Muscle of arm (tissue), 14 donors: ENCODE measurements at places on chromosomes 1 and 21.

DNA sequence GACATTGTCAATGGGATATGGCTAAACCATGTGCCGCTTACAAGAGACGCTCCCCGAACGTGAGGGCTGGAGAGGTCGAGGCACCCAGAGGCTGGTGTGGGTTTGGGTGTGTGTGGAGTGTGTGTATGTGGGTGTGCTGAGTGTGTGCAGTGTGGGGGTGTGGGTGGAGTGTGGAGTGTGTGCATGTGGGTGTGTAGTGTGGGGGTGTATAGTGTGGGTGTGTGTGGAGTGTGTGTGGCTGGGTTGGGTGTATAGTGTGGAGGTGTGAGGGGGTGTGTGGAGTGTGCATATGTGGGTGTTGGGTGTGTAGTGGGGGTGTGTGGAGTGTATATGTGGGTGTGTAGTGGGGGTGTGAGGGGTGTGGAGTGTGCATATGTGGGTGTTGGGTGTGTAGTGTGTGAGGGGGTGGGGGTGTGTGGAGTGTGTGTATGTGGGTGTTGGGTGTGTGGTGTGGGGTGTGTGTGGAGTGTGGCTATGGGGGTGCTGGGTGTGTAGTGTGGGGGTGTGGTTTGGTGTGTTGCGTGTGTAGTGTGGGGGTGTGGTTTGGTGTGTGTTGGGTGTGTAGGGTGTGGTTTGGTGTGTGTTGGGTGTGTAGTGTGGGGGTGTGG is 42.2 kb downstream of the SLC19A1 start:
- DNase-seq: no peak

- DNase-seq: no peak
Measured at GRCh38 chr1:8389958-8390535, 72.1 kb downstream of the SLC45A1 start.

GRCh38 chr1:78224861-78225552 is 179.2 kb downstream of the GIPC2 start:
- no peak for DNase-seq

GRCh38 chr1:94160811-94161210 is 39.9 kb upstream of the ABCA4 start:
- peak; percentile 9 for DNase-seq

DNA sequence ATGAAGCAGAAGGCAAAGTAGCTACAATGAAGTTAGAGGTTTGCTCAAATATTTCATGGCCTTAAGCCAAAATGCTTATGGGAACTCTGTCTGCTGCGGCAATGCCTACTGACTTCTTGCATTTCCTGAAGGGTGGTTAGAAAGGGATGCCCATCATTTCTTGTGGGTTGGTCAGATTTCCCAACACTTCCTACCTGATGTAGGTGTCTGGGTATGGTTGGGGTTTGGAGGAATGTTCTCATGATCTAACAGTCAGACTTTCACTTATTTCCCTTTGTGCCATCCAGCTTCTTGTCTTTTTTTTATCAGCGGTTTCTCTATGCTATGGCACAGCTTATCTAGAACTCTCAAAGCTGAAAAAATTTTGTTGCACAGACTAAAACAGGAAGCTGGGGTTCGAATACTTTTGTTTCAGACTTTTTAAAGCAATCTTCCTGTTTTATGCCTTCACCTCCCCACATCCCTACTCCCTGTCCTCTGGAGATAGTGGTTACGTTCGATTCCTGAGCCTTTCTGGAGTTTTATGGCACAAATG is 307.7 kb downstream of the USP25 start:
- no peak for DNase-seq

DNA sequence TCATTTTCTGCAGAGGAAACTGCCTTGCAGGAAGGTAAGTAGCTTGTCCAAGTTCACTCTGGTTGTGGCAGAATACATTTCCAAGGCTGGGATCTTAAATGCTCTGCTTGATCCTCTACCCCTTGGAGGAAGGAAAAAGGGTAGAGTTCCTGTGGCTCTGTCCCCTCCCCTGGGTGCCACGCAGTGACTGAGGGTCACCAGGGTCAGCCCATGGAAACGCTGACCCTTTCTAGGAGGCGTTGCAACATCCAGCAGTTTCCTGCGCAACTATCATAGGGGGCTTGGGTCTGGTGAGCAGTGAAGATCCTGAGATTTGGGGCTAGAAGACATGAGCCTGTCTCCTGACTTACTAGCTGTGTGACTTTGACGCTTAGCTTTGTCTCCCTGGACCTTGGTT is 29.4 kb upstream of the EPS8L3 start:
- no peak for DNase-seq

- DNase-seq: no peak
Measured at GRCh38 chr21:34670962-34671348, 2.2 kb downstream of the CLIC6 start.

- DNase-seq: no peak
Measured at GRCh38 chr1:166740668-166741276, 98.5 kb upstream of the POGK start.

- no peak for DNase-seq
Measured at GRCh38 chr1:24861821-24862727, 68.0 kb downstream of the RUNX3 start.

DNA sequence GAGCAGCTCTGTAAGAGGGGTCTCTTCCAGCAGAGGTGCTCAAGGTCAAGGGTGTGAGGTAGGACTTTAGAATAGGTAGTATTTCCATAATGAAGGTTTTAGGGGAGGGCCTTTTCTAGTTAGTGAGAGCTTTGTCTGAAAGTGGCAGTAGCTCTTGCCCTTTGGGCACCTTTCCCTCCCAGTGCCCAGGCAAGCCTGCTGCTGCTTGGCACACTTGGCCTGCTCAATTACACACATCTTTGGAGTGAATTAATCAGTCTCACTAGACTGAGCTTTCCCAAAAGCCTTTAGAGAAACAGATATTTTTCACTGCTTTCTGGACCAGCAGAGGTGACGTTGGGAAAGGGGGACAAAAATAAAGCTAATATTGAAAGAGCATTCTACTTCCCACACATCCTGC is 48.0 kb downstream of the MAB21L3 start:
- DNase-seq: no peak

- no peak for DNase-seq
Measured at GRCh38 chr1:70090875-70091274, 114.5 kb downstream of the LRRC40 start.
